Spinal cord (tissue), 10 donors: ENCODE measurements at places on chromosomes 13 and 19. TPM values are rescaled to one million over a fixed set of nuclear protein-coding genes. Genes with fewer than 3 reads are reported as not detected.

ZNF575 gene
- total RNA-seq, result 0.94 TPM

EBI3 gene
- total RNA-seq, result 0.77 TPM

KCNN1 gene
- 14.0 TPM for total RNA-seq

KLK2 gene
- total RNA-seq, result 0.06 TPM

NCCRP1 gene
- 0.10 TPM for total RNA-seq

NXNL1 gene
- not detected for total RNA-seq

PSG6 gene
- not detected for total RNA-seq

EXOC3L2 gene
- total RNA-seq, result 0.99 TPM

RASL11A gene
- total RNA-seq, result 7.2 TPM

FUT6 gene
- total RNA-seq, result not detected

ARID3A gene
- total RNA-seq, result 4.8 TPM

HCST gene
- 1.9 TPM for total RNA-seq

KLK6 gene
- 9.6 TPM for total RNA-seq

FFAR1 gene
- 0.06 TPM for total RNA-seq
